Heart left ventricle (tissue), 16 donors: ENCODE measurements at places on chromosomes 4 and X. TPM values are rescaled to one million over a fixed set of nuclear protein-coding genes. Genes with fewer than 3 reads are reported as not detected.

GRCh38 chrX:74015379-74016019 lies 288.5 kb upstream of the ZCCHC13 start:
- DNase-seq = peak; percentile 41

DNA sequence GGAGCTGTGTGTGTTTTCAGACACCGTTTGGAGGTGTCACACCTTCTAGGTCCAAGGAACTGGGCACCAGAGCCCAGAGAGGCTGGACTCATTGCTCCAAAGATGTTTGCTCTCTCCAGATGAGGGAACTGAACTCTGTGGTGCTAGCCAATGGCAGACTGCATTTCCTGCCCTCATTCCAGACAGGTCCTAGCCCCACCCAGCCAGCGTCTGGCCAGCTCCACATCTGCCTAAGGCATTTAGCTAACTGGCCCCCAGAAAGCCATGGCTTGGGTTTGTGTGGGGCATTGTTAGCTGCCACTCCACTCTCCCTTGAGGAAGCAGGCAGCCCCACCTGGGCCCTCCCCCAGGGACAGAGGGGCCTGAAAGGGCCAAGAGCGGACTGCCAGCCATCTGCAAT lies 11.4 kb downstream of the FGD1 start:
- DNase-seq = peak; percentile 52

- no peak for DNase-seq
Observed at GRCh38 chr4:147123146-147123545, 177.5 kb upstream of the TTC29 start.

DNA sequence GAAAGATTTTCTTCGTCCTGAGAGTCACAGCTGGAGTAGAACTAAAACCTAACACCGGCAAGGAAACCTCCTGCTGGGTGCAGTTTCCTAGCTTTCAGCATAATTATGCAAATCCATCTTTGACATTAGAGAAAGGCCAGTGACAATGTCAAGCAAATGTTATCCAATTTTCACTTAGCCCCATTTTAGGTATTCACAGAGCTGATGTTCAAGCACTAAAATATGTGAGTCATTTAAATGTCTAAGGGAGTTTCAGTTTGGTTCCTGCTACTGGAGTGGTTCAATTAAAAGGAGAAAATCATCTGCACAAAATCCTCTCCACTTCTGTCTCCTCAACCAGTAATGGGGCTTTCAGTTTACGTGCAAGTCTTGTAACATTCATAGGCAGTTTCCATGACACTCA lies 37.1 kb upstream of the AMOT start:
- DNase-seq = no peak

DNA sequence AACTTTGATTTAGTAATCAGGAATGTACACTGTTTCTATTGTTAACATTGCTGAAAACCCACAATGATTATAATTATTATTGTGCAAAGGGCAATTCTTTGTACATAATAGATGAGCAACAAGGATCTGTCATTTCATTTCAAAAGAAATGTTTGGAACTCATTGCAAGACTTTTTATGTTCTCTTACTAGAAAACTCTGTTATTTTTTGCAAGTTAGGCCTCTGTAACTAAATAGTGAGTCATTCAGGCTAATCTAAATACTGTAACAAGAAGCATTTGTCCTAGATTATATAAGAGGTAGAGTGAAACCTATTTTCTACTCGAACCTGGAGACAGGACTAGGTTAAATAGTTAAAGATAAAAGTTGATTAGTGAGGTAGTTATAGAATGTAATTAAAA lies 93.2 kb upstream of the FAM47B start:
- no peak for DNase-seq

GRCh38 chr4:23894021-23894420 lies 4.2 kb upstream of the PPARGC1A start:
- no peak for DNase-seq

GRCh38 chr4:102789317-102789717 lies 28.5 kb upstream of the MANBA start:
- DNase-seq = no peak

- DNase-seq = no peak
Observed at GRCh38 chr4:173254646-173255045, 79.5 kb downstream of the HMGB2 start.

DNA sequence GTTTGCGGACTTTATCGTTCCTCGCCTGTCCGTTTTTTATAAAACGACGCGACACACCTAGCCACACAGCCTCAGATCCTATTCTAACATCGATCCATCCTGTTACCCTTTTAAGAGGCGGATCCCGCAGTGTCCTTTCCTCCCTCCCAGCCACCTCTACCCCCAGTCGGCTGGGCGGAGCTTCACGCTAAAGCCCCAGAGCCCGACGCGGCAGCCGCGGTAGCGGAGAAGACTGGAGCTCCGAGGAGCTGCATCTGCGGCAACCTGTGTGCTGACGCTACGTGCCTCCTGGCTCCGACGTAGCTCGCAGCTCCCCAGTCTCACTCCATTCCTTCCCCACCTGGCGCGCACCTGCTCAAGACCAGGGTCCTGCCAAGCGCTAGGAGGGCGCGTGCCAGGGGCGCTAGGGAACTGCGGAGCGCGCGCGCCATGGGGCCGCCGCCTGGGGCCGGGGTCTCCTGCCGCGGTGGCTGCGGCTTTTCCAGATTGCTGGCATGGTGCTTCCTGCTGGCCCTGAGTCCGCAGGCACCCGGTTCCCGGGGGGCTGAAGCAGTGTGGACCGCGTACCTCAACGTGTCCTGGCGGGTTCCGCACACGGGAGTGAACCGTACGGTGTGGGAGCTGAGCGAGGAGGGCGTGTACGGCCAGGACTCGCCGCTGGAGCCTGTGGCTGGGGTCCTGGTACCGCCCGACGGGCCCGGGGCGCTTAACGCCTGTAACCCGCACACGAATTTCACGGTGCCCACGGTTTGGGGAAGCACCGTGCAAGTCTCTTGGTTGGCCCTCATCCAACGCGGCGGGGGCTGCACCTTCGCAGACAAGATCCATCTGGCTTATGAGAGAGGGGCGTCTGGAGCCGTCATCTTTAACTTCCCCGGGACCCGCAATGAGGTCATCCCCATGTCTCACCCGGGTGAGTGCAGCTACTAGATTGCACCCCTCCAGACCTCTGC lies at the start of gene RNF128:
RNF128 (plus strand) TSS at position 217 of the 953 bp plus-strand sequence; CDS start at position 430, 213 bp downstream.
- DNase-seq = peak; percentile 4

DNA sequence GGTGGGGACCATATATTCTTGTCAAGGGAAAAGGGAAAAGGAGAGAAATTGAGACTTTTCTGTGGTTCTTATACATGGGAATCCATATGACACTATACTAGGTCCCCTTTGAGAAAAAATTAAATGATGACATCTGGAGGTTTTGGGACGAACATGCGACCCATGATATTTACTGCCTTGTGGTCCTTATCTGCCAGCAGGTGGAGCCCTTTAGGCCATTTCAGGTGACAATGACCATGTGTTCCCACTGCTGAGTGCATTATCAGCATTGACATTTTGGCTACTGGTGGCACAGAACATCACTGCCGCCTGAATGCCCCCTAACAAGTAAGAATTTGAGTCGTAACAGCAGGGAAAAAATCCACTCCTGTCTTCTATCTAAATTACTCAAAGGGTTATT lies 843.4 kb downstream of the FSTL5 start:
- DNase-seq = no peak

DNA sequence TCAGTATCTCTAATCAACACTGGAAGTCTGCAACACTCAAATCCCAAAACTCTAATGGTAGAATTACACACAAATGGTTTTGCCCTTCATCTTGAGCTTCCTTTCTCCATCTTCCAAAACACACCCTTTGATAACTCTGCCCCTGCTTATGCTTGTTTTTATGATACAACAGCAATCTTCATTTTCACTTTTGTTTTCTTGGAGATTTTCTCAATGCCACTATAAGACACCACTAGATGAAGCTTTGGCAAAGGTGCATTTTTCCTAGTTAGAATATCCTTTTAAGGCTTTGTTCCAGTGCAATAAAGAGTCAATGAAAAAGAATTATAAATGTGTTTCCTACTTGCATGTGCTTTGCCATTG lies 472.4 kb upstream of the NWD2 start:
- DNase-seq = no peak

Gene AMMECR1
- polyA plus RNA-seq = 0.97 TPM

Gene NXF2B
- polyA plus RNA-seq = not detected

Gene ZNF157
- 0.06 TPM for polyA plus RNA-seq

Gene CFAP47
- not detected for polyA plus RNA-seq

Gene SSX3
- not detected for polyA plus RNA-seq
